ENCODE measurements at places on chromosomes 3 and 15.
A peak's percentile ranks its signal among the peaks of the same experiment; 100 is the strongest.

DNA sequence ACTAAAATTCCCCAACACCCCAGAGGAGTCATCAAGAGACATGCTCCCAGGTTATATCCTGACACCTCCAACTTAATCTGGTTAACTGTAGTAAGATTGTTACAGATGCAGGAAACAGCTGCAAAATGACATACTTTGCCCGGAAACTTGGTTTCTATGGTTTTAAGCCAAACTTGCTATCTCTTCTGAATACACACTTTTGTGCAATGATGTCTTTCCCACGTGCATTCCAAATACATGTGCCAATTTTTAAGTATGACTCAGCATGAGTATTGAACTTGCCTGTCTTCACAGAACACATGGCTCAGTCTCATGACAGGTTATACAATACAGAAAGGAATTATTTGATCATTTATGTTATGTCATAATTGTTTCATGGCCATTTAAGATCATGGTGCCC, 207.0 kb upstream of the DCBLD2 start:
- no peak for DNase-seq

DNA sequence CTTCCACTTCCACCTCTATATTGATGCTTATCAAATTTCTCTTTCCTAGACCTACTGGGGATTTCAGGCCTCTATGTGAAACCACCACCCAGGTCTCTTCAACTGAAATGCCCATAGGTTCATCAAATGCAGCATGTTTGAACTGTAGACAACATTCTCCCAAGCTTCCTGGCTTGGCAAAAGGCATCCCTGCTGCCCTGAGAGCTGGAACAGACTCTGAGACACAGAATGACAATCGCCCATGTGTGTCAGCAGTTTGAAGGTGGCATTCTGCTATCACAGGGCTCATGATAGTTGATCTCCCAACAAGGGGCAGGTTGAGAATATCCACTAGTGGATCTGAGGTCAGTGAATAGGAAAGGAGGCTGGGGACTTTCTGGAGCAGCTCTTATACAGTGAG, 200.7 kb downstream of the RPLP1 start:
- no peak for DNase-seq

DNA sequence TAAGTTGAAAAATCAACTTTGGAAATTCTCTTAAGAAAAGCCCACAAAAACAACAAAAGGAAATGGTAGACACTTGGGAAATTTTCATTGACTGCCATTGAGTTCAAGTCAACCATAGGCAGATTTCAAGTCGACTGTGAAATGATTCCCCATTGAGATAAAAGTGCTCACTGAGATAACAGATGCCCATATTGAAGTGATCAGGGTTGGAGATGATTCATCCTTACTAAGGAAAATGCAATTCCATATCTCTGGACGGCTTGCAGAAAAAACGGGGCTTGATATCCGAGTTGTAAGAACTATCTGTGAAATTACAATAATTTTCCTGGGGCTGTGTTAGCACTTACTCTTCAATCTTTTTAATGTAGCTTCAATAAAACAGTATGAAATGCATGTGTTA, 373.1 kb upstream of the THRB start:
- no peak for DNase-seq

- DNase-seq = no peak
Observed at GRCh38 chr3:193030276-193030675, 112.6 kb upstream of the MB21D2 start.

DNA sequence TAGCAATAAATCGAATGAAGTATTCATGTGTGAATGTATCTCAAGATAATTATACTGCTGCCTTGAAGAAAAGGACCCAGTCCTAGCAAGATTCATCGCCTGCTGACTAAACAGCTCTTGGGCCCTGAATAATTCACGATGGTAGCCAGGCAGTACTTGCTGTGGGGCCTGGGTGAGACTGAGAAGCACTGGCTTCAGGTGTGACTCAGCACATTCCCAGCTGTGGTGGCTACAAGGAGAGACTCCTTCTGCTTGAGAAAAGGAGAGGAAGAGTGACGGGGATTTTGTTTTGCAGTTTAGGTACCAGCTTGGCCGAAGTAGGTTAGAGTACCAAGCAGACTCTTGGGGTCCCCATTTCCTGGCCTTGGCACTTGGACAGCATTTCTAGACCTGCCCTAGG, 47.6 kb upstream of the CD200R1L start:
- DNase-seq = no peak

DNA sequence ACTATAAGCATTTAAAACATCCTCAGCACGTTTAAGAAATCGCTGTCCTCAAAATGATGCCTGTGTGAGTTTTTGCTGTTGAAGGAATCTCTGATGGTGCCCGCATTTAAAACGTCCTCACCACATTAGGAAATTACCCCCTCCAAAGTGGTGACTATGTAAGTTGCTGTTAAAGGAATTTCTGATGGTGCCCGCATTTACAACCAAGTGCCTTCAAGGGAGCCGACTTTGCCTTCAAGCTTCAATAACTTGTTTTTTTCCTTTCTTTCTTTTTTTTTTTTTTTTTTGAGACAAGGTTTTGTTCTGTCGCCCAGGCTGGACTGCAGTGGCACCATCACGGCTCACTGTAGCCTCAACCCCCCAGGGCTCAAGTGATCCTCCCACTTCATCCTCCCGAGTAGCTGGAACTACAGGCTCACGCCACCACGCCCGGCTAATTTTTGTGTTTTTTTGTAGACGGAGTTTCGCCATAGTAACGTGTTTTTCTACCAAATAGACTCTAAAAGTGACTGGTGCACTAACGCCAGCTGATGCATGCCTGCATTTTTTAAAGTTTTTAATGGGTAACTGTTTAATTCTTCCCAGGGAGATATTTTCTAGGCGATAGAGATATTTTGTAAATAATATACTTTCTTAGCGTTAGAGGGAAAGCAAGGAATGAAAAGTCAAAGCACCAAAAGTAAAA, 19.0 kb upstream of the TSEN2 start:
- DNase-seq = no peak

GRCh38 chr3:4826237-4827100, 152.8 kb upstream of the BHLHE40 start:
- no peak for DNase-seq

DNA sequence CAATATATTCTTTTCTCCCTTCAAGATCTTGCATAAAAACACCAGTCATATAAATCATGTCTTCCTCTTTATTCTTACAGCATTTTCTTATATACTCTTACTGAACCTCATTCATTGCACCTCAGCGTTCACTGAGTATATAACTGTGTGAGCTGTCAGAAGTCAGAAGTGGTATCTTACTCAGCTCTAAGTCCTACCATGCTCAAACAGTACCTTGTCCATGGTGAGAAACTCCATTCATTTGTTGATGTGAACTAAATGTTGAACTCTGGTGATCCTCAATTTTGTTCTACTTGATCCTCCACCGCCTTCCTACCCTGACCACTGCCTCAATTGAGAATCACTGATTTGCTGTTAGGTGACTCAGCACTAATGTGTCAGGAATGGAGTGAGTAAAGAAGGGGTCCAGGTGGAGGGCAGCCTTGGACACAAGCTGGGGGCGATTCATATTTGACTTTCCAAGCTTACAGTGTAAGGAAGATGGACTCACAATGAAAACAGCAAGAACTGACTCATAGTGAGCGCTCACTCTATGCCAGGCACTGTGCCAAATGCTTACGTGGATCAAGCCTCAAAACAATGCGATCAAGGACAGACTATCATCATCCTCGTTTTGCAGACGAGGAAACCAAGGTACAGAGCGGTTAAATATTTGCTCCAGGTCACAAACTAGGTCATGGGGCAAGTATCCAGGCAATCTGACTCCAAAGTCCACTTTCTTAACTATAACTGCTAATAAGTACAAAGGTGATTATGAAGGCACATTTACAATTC, 13.5 kb upstream of the ZFYVE19 start:
- DNase-seq = peak; percentile 36

- no peak for DNase-seq
Observed at GRCh38 chr3:24062916-24063315, 117.8 kb downstream of the NR1D2 start.

DNA sequence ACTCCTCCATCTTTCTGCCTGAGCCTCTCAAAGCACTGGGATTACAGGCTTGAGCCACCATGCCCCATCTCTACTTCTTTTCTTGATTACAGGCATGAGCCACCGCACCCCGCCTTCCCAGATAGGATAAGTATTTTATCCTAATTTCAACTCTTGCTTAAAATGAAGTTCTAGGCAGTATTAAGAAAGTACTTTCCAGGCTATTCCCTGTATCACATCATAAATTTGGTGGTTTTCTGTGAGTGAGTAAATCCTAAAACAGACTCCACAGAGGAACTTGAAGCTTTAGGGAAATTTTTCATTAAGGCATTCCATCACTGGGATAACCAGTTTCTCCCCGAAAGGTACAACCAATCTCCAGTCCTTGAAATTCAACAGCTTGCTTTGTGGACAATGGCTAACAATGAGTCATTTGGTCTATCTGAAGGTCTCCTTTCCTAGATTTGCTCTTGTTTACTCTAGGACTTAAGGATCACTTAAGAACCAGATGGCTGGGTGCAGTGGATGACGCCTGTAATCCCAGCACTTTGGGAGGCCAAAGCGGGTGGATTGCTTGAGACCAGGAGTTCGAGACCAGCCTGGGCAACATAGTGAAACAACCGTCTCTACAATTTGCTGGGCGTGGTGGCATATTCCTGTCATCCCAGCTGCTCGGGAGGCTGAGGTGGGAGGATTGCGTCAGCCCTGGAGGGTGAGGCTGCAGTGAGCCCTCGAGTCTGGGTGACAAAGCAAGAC, 49.7 kb upstream of the SKIL start:
- no peak for DNase-seq

- no peak for DNase-seq
Observed at GRCh38 chr3:24154781-24155180, 209.7 kb downstream of the NR1D2 start.

GRCh38 chr15:76840830-76841460, 64.2 kb downstream of the SCAPER start:
- DNase-seq = no peak

DNA sequence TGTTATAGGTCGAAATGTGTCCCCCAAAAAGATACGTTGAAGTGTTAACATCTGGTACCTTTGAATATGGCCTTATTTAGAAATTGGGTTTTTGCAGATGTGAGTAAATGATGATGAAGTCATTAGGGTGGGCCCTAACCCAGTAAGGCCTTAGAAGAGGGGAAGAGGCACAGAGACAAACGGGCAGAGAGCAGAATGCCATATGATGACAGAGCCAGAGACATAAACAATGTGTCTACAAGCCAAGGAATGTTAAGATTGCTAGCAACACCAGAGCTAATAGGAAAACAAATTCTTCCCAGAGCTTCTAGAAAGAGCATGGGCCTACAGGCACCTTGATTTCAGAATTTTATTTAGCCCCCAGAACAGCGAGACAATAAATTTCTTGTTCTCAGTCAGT, 693.1 kb upstream of the NECTIN3 start:
- DNase-seq = no peak
